ENCODE measurements at places on chromosomes 12 and 14.

- peak; percentile 34 for DNase-seq
Measured at GRCh38 chr14:102907303-102907844, 15.1 kb upstream of the AMN start.

DNA sequence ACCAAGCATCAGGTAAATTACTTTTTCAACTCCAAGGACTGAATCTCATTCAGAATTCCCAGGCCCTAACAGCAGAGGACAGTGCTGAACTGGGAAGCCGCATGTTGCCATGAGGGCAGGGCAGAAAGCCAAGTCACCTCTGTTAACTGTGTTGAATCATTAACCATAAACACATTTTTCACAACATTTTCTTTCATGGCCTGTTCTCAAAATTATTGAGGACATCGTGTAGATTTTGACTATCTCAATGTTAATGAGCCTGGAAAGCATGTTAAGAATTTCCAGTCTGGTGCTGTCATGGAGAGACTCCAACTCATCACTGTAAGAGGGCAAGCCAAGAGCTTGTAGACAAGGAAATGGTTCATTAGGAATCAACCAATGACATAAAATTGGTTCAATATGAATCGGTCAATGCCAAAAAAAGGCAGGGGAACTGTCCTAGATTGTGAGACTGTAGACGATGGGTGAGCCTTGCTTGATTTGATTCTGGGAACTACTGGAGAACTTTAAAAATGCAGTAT, 33.7 kb downstream of the CPM start:
- DNase-seq: no peak

- no peak for DNase-seq
Measured at GRCh38 chr14:40386433-40386832, 954.2 kb upstream of the FBXO33 start.

DNA sequence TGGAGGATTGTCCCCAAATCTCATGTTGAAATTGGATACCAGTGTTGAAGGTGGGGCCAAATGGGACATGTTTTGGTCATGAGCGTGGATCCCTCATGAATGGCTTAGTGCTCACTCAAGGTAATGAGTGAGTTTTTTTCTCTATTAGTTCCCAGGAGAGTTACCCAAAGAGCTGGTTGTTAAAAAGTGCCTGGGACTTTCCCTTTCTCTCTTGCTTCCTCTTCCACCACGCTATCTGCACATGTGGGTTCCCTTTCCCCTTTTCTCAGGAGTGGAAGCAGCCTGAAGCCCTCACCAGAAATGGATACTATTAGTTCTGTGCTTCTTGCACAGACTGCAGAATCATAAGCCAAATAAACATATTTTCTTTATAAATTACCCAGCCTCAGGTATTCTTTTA, 465.4 kb downstream of the FSCB start:
- DNase-seq: no peak

GRCh38 chr14:103857256-103857655, 9.9 kb upstream of the PPP1R13B start:
- DNase-seq: no peak

GRCh38 chr14:69771136-69771535, 4.2 kb downstream of the SRSF5 start:
- no peak for DNase-seq

DNA sequence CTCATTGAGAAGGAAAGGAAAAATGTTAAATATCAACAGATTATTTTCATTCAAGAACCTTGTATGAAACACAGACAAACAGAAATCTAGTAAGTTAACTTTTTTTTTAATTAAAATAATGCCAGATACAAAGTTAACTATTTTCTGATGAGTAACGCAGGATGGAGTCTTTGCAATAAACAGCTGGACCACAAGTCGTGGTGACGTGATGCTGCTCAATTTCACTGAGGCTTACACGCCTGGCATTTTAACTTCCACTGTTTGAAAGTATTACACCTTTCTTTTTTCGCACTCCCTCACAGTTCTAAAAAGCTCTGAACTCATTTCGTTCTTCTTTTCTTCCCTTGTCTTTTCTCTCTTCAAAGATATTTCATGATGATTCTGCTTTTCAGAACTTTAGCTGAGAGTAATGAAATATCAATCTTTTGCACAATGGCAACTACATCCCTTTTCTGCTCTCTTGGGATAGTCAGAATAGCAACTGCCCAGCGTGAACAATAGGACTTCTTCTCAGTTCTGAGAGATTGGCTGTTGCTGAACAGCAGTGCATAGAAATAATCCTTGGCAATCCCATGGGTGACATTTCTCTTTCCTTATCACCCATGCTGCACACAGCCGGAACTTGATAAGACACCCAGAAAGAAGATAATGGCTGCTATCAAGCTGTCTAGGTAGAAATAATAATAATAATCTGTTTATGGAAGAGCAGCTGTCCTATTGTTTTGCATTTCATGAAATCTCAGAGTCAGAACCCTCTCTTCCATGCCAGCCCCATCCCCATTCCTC, 160.5 kb downstream of the BTG1 start:
- no peak for DNase-seq

DNA sequence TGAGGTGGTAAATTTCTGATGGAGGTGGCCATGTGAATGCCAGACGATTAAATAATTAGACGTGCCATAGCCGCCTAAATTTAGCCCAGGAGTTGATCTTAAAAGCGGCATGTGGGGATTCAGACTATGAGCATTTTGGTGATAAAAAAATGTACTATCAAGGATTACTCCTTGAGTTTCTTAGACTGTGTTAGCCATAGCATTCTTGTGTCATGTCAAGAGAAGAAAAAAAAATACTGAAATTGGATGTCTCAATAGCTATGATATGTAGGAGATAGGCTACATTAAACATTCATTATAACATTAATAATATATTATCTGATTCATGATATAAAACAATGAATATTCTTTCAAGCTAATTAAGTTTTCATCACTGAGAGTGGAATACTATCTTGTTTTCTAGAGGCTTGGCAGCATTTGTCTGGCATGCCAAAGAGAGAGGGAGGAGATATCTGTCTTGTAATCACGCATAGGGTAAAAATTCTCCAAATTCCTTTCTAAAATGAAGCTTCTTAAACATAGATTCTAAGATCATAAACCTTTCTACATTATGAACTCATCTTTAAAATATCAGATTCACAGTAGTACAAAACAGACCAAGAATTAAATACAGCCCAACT, 727.0 kb downstream of the C12orf50 start:
- no peak for DNase-seq

DNA sequence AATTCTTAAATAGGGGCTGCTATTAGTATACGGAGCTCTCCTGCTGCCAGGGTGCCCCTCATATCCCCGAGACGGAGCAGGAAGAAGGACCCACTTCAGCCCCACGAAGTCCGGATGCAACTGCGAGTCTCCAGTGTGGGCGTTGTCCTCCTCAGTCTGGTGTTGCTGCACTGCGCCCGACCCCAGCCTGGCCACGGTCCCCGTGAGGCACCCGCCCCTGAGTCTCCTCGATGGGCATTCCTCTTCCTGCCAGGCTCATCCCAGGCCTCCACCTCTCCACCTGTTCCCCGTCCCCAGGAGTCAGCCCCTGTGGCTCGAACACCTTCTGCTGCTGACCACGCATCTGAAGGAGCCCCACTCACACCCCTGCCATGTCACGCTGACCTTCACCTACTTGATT, 68.1 kb upstream of the SFSWAP start:
- no peak for DNase-seq

DNA sequence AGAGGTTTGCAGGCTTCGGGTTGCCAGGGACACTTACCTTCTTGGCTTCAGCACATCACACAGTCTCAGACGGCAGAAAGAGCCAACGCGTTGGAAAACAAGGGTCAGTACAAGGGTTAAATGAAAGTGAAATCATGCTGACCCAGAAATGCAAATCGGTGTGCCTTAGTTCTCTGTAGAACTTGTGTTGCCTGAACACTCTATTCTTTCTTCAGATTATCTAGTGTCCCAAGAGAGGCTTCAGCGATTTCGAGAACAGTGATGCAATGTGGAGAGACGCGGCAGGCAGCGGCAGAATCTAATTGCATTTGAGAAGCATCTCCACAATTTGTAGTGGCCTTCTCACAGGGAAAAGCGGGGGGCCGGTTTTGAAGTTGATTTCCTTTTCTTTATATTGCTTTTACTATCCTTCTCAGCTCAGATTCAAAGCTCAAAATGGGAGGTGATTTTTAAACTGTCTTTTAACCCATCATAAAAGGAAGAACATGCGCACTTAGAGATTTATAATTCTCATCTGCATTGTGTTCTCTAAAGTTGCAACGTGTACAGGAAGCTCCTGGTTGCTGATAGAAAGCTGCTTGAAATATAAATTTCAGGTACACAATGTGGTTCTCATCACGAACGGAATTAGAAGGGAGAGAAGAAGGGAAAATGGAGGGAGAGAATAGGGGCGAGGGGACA, 67.8 kb upstream of the EGLN3 start:
- DNase-seq: no peak

DNA sequence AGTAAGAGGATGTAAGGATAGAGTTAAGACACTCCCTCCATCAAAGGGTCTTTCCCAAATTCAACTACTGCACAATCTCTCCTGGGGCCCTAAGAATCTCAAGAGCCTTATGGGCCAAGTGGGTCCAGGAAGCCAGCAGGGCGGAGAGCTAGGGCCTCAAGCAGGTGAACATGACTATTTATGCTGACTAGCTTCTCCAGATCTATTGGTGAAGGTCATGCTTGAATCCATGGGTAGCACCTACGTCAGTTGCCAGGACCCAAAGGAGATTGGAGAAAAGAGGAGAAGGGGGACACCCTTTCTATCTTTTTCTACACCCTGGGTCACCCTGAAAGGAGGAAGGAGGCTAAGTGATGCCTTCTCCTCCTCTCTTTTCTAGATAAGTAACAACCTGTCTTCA, 534.2 kb upstream of the MIS18BP1 start:
- DNase-seq: no peak

DNA sequence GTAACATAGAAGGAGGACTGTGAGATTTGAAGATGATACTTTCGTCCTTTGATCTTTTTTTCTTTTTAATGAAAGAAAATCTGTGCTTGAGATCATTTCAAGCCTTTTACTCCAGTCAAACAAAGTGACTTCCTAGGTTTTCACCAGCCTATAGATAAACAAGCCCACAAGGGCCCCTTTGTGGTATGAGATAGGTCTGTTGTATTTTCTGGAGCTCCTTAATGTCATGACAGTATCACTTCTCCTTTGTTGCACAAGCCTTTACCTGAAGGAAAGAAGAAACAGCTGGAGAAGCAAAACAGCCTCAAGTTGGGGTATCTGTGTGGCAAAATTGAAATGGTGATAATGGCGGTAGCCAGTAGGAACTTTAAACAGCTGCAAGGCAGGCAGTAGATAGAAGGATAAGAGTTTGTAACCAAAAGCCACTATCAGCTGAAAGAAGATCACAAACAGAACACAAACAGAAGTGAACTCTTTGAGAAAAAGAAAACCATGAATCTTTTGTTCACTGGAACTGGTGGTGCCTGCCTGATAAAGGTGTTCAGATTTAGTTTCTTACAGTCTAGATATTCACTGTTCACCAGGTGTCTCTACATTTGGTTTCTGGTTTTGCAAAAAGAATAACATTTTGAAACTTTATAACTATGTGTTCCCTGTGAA, 96.8 kb downstream of the LGR5 start:
- no peak for DNase-seq

DNA sequence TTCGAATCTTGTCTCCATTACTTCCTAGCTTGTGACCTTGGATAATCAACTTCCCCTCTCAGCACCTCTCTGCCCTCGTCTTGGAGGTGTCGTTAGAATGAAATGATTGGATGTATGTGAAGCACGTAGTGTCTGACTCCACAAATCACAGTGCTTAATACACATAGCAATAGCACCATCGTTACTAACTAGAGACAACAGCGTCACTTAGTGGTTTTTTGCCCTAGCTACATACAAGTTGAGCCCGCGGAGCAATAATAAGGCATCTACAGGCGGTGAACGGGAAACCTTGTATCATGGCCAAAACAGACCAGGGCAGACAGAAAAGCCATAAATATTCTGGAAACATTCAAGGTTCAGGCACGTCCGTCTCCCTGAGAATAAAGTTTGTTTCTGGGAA, 154.9 kb downstream of the ASCL4 start:
- DNase-seq: no peak

DNA sequence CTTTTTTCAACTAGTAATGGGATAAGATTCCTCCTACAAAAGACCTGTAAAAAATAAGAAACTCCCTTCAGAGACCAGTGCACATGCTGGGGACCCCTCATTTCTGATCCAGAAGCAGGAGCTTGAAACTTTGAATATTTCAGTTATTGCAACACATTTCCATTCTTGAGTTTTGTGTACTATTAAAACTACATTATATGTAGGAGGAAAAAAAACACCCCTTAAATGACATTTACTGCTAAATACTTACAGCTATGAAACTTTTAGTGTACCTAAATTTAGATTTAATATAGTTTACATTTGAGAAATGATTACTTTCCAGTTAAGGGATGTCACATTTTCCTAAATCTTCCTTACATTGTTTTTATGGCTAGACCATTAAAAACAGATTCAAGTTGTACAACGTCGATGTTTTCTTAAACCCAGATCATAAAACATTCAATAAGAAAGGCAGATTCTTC, 4.1 kb downstream of the LRIG3 start:
- no peak for DNase-seq

Measured in CD4-positive, alpha-beta T cell treated with Interferon gamma for 1 hour (primary cell).